ENCODE measurements at places on chromosomes 7 and 10. TPM values are rescaled to one million over a fixed set of nuclear protein-coding genes. Genes with fewer than 3 reads are reported as not detected.

Gene GIMAP8
- 157 TPM for total RNA-seq

Gene LBX1
- not detected for total RNA-seq

Gene RAMP3
- 32.3 TPM for total RNA-seq

Gene C7orf57
- not detected for total RNA-seq

Gene PDLIM1
- 51.1 TPM for total RNA-seq

Gene OR2A42
- not detected for total RNA-seq

Gene CHN2
- 0.63 TPM for total RNA-seq

Gene MACROH2A2
- not detected for total RNA-seq

Gene OR2A12
- not detected for total RNA-seq

Gene GIMAP4
- 169 TPM for total RNA-seq

Data from dermis microvascular lymphatic vessel endothelial cell (primary cell).